ENCODE measurements at places on chromosomes 1 and 21.

DNA sequence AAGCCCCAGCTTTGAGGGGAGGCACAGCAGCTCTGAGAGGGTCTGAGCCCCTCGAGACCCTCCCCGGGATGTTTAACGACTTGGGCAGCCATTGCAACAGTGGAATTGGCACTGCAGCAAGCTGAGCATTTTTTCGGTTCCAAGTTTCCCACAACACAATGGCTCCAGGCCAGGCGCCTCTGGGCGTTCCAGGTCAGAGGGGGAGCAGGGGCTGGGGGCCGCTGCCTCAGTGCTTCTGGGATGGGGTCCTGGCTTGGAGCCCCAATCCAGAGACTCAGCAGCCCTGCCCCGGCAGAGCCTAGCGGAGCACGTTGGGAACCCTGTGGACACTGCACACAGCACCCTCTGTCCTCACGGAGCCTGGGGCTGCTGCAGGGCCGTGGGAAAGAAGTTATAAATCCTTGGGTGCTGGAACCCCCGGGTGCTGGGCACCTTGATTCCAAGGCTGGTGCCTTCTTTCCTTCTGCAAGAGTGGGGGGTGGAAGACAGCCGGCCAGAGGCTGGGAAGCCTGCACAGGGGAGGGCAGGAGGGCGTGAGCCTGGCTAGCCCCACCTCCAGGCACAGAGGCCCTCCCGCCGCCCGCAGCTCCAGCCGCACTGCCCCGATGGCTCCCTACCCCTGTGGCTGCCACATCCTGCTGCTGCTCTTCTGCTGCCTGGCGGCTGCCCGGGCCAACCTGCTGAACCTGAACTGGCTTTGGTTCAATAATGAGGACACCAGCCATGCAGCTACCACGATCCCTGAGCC is 50.1 kb downstream of the COL18A1 start:
- DNase-seq = no peak

DNA sequence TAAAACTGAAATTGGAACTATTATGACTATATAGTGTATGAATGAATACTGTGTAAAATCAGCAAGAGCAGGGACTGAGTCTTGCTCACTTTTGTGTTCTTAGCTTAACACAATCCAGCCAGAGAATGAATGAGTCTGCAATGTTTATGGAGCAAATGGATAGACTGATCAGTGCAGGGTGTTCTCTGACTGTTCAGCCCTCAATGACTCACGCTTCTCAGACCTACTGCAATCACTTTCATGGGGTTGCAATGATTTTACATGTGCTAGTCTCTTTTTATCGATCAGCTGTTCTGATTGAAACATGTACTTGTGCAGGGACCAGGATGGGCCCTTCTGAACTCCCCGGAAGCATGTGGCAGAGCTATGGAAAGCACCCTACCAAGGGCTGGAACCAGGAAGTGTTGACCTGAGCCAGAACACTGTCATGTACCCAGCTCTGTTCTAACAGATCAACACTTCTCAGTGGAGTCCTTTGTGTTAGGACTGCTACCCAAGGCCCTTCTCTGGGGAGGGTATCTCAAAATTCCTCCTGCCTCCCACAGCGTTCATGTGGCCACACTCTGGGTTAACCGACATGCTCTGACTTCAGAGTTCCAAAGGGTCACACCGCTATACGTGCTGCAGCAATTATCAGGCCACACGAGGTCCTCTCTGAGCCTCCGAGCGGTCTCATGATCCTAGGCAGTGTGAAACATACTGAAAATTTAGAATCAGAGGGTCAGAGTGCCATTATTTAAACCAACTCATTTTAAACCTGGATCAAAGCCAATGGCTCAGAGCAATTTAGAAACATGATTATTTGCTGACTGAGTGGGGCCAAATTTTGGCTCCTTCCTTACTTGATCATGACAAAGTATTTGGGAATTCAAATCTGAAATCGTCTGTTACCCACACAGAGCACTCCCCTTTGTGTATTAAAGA is 35.2 kb downstream of the GRIK1 start:
- no peak for DNase-seq

GRCh38 chr1:149916193-149916897 is 1.3 kb downstream of the SV2A start:
- no peak for DNase-seq

DNA sequence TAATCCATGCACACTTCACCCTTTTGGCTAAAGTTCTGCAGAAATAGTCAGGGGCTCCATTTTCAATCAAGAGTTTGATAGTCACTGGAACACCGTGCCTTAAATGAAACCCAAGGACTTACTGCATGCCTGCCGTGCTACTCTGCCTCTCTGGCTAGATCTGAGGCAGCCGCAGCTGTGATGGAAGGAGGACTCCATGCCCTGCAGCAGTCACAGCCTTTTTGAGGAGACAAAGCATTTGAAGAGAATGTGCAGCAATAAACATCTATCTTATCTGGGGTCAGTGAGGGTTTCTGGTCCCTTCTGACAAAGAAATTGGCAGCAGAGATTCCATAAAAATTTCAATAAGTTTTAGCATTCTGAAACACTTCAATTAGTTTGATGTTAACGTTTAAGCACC is 78.0 kb downstream of the BCAR3 start:
- DNase-seq = no peak

DNA sequence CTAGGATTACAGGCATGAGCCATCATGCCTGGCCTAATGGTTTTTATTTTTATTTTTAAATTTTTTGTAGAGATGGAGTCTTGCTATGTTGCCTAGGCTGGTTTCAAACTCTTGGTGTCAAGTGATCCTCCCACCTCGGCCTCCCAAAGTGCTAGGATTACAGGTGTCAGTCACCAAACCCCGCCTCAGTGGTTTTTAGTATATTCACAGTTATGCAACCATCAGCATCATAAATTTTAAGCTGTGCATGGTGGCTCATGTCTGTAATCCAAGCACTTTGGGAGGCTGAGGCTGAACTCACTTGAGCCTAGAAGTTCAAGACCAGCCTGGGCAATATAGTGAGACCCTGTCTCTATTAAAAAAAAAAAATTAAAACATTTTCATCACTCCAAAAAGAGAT is 28.6 kb downstream of the PIK3CD start:
- DNase-seq = no peak

DNA sequence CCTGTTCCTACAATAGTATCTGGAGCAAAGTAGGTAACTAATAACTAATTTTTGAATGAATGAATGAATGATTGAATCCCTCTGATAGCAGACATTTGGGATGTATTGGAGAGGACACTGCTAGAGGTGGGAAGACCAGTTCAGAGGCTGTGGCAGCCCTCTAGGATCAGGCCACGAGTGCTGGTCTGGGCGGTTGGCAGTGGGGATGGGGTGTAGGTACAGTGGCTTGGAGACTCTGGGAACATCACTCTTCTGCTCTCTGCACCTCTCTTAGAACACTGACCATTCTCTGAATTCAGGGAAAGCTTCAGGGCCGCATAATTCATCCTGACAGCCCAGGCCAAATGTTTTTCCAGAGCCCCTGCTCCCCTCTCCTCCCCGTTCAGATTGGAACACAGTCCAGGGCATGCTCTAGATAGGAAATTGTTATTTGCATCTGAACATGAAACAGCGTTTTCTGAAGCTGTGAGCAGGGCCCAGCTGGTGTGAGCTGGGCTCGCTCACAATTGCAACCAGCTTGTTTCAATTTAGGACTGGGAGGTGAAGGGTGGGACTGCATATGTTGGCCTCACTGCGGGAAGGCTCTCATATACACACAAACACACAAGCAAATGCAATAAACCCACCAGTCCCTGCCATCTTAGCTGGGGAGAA is 253.1 kb upstream of the USP24 start:
- DNase-seq = no peak

DNA sequence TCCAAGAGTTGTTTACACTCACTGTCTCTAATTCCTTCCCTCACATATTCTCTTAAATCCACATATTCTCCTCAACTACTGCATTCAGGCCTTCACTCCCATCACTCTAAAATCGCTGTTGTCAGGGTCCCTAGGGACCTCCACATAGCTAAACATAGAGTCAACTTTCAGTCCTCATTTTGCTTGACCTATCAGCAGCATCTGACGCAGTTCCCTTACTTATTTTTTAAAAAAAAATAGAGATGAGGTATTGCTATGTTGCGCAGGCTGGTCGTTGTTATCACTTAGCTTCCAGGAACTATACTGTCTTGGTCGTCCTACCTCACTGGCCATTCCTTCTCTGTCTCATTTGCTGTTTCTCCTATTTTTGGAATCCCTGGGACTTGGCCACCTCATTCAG is 11.7 kb upstream of the PLEKHO1 start:
- DNase-seq = no peak

DNA sequence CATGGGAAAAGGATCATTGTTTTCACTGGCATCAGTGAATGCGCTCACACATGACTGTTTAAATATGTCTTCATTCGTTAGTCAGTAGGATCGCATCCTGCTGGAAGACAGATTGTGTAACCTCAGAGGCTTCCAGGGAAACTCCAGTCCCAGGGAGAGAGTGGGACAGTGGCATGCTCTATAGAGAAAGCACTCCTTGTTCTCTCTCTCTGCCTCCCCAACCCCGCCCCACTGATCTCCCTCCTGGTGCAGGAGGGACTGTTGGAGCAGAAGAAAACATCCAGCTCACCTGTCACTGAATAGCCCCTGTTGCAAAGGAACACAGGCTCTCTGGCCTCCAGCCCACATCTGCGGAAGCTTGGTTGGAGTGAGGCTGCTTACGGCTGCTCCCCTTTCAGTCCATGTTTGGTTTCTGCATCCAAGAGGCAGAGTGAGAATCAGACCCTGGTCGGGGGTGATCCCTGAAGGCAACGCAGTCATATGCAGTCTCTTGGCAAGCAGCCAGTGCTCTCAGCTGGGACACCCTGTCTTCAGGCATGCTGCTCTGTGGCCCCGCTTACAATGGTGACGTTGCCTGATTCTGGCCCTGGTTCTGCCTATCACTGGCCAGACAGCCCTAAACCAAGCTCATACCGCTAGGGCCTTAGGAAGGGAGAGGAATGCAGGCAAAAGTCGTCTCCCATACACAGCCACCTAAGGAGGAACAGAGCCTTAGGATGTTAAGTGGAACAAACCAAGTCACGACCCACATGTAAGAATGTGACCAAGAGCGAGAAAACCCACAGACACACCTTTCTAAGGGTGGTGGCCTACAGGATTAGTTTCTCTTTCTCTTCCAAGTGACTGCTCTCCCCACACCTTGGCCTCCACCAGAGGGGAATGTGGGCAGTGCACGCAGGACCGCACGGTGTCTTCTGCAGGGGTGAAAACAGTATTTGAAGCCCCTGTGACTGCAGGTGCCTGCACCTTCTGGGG is 39.7 kb downstream of the BACE2 start:
- DNase-seq = no peak

- DNase-seq = no peak
These were observed at the start of gene NT5C1A for GRCh38 chr1:39671793-39672550. Gene NT5C1A (minus strand): TSS chr1:39672107. CDS start chr1:39672038, 69 bp downstream.

DNA sequence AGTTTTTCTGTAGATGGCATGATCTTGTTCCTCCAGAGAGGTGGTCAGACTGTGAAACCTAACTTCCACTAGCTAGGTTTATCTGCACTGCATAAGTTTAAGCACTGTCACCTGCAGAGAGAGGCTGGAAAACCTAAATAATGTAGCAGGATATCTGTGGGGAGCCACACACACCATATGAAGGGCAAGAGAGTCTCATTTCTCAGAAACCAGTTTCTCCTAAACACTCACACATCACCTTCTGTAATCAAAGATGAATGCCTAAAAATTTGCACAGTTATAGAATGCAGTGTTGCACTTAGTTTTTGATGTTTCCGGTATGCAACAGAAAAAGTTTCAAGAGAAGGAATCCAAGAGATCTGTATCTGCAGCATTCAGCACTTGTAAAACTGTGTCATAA is 654.6 kb downstream of the ADGRL2 start:
- no peak for DNase-seq
